ENCODE measurements at places on chromosomes 1 and 21. TPM values are rescaled to one million over a fixed set of nuclear protein-coding genes. Genes with fewer than 3 reads are reported as not detected.

DNA sequence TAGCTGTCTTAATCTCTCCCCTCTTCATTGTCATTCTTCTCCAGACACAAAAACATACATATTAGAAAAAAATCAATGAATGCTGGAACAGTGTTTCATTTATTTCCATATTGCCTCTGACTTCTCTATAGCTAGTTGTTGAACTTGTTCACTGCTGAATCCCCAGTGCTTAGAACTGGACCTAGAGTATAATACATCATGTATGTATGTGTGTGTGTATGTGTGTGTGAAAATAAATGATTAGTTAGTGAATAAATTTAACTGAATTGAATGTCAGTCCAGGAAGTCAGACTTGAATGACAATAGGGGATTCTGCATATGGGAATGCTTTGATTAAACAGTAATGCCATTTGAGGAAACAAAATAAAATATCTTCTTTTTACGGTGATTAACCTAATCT is 36.4 kb downstream of the FMO3 start:
- no peak for DNase-seq
- no peaks in the 10 kb centered on the region for H3K36me3 ChIP-seq
- no peaks in the 10 kb centered on the region for H3K27me3 ChIP-seq

- no peaks in the 10 kb centered on the region for H3K36me3 ChIP-seq
- H3K27ac ChIP-seq, result no peak overlapping the region
Observed at GRCh38 chr1:229098903-229099578, 171.9 kb upstream of the RAB4A start.

DNA sequence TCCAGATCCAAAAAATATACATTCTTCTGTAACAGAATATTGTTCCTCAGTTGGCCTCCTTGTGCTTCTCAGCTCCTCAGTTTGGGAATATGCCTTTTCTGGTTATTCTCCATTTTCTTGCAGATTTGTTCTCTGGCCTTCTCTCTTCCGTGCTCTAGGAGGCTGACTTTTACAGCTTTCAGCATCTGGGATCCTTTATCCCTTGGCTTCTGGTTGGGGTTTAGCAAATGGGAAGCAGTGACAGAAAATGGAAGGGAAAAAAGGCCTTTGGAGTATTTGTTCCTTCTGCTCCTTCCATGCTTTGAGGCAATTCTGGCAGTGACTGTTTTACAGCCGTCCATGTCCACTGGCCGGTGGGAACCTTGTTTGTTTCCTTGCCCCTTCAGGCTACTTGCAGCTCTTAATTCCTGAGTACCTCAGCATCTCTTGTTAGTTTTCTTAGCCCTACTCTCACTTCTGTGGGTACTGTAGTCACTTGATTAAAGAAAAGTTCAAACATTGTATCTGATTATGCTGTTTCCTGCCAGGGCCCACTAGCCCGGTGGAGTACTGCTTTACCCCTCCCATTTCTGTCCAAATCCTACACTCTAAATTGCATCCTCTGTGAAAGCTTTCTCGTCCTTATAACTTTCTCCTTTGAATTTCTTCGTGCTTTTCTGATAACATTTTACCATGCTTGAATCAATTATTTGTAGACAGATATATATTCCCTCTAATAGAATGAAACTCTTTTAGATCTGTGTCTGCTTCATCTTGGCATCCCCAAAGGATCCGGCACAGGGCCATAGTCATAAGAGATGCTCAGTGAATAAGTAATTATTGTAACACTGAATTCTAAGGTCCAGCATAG is 118.2 kb downstream of the OSBPL9 start:
- H3K36me3 ChIP-seq, result no peaks in the 10 kb centered on the region
- H3K27ac ChIP-seq, result no peak overlapping the region
- DNase-seq, result no peak
- peaks cover 32% of the 10 kb centered on the region for H3K4me1 ChIP-seq
- no peaks in the 10 kb centered on the region for H3K27me3 ChIP-seq
- no peak overlapping the region for H3K4me3 ChIP-seq

GRCh38 chr1:212229654-212230053 is 55.6 kb upstream of the PPP2R5A start:
- H3K27ac ChIP-seq, result no peak overlapping the region
- H3K36me3 ChIP-seq, result no peaks in the 10 kb centered on the region
- peaks cover 3% of the 10 kb centered on the region for H3K27me3 ChIP-seq
- no peak overlapping the region for H3K4me3 ChIP-seq

- H3K4me1 ChIP-seq, result peaks cover 18% of the 10 kb centered on the region
- no peak for DNase-seq
- H3K27me3 ChIP-seq, result no peaks in the 10 kb centered on the region
- no peak overlapping the region for H3K27ac ChIP-seq
- no peaks in the 10 kb centered on the region for H3K36me3 ChIP-seq
- no peak overlapping the region for H3K4me3 ChIP-seq
Observed at GRCh38 chr1:89516055-89516454, 8.6 kb upstream of the LRRC8B start.

Gene FAM78B
- 1.2 TPM for total RNA-seq

Gene PMF1
- total RNA-seq, result 115 TPM

Gene SLC35F3
- 2.8 TPM for total RNA-seq

Gene AKNAD1
- not detected for total RNA-seq

Gene TRIM67
- not detected for total RNA-seq

Gene IL10
- 5.8 TPM for total RNA-seq

Gene KPRP
- not detected for total RNA-seq
